Dermis microvascular lymphatic vessel endothelial cell (primary cell): ENCODE measurements at places on chromosomes 1 and 21. TPM values are rescaled to one million over a fixed set of nuclear protein-coding genes. Genes with fewer than 3 reads are reported as not detected.

Gene OR2M3
- total RNA-seq, result not detected in 2 replicates

Gene KRTAP10-12
- total RNA-seq, result not detected in 2 replicates

Gene BGLAP
- total RNA-seq, result 0.26 and 0.63 TPM in 2 replicates

Gene XCL2
- not detected in 2 replicates for total RNA-seq

Gene EVA1B
- 71.5 and 102 TPM in 2 replicates for total RNA-seq

Gene CXADR
- 48.3 and 75.1 TPM in 2 replicates for total RNA-seq

Gene SLC50A1
- 48.5 and 48.7 TPM in 2 replicates for total RNA-seq

Gene RGS16
- 0.89 and 1.3 TPM in 2 replicates for total RNA-seq

Gene UTS2
- not detected in 2 replicates for total RNA-seq

Gene SPOCD1
- total RNA-seq, result 2.5 and 4.0 TPM in 2 replicates

Gene HHAT
- 1.0 and 1.8 TPM in 2 replicates for total RNA-seq

Gene CYP4B1
- total RNA-seq, result not detected in 2 replicates

Gene ATP1A4
- total RNA-seq, result not detected in 2 replicates

Gene SERPINC1
- 0.13 TPM in 1 of 2 replicates, not detected in the other for total RNA-seq

Gene USP24
- 46.5 and 56.3 TPM in 2 replicates for total RNA-seq

Gene OPTC
- not detected in 2 replicates for total RNA-seq

Gene CLCNKB
- total RNA-seq, result under 0.01 TPM in 1 of 2 replicates, not detected in the other

Gene CFAP74
- not detected in 2 replicates for total RNA-seq

Gene SPRR2A
- total RNA-seq, result not detected in 2 replicates

Gene OR2T6
- not detected in 2 replicates for total RNA-seq
